Natural killer cell treated with Interleukin-12 subunit alpha and Interleukin-12 subunit beta and Interleukin-15 and Interleukin-18, amount 100 ng/mL, for 72 hours (primary cell): ENCODE measurements at places on chromosomes 12 and 14. TPM values are rescaled to one million over a fixed set of nuclear protein-coding genes. Genes with fewer than 3 reads are reported as not detected.

Gene REP15
- total RNA-seq = 0.26 TPM

GRCh38 chr12:58169826-58170225 lies 228.5 kb downstream of the ATP23 start:
- peaks cover 6% of the 10 kb centered on the region for H3K27me3 ChIP-seq
- DNase-seq = no peak
- no peaks in the 10 kb centered on the region for H3K4me1 ChIP-seq
- no peak overlapping the region for H3K27ac ChIP-seq
- H3K4me3 ChIP-seq = no peak overlapping the region

- H3K27ac ChIP-seq = no peak overlapping the region
- no peaks in the 10 kb centered on the region for H3K4me1 ChIP-seq
- no peak overlapping the region for H3K4me3 ChIP-seq
- H3K27me3 ChIP-seq = peaks cover 8% of the 10 kb centered on the region
- DNase-seq = no peak
- H3K36me3 ChIP-seq = no peaks in the 10 kb centered on the region
Measured at GRCh38 chr14:32011225-32011624, 65.9 kb upstream of the ARHGAP5 start.

GRCh38 chr14:104700747-104701217 lies 11.4 kb downstream of the INF2 start:
- H3K4me1 ChIP-seq = peaks cover 3% of the 10 kb centered on the region
- H3K36me3 ChIP-seq = no peaks in the 10 kb centered on the region
- H3K27me3 ChIP-seq = no peaks in the 10 kb centered on the region
- no peak overlapping the region for H3K27ac ChIP-seq

- no peak for DNase-seq
- peaks cover 14% of the 10 kb centered on the region for H3K27me3 ChIP-seq
- H3K27ac ChIP-seq = peak overlapping the region; percentile 28
Measured at GRCh38 chr12:7610006-7610405, 55.7 kb downstream of the APOBEC1 start.

Gene CLEC2B
- total RNA-seq = 26.7 TPM

DNA sequence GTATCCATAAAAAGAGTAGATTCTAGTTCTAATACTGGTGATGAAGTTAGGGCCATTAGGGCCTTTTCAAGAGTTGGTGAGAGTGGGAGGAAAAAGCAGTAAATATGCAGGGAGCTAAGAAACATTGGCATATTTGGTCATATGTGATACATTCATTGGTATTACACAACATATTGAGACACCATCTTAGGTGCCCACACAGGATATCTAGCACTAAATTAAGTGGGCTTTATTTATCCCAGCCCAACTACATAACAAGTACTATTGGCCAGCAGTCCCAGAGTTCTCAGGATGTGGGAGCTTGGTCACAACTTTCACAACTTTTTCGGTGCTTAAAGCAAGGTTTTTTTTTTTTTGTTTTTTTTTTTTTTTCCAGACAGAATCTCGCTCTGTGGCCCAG lies 2.0 kb upstream of the ING4 start:
- H3K27ac ChIP-seq = peak overlapping the region; percentile 99
- H3K4me1 ChIP-seq = peaks cover 36% of the 10 kb centered on the region
- H3K4me3 ChIP-seq = peak overlapping the region; percentile 34
